ENCODE measurements at places on chromosomes 16 and 17.

DNA sequence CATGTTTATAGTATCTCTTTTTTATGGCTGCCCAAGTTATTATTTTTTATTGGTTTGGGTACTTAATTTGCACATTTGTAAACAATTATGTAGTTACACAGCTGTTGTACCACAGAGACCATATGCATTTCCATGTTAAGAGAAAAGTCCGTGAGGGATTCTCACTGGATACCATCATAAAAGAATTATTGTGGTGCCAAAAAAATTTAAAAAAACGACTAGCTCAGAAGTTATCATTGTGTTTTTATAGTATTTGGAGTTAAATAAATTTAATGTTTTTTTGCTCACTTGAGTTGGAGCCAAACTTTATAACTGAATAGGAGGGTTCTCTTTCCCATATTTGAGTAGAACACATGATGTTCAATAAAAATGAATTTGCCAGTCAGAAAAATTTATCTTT is 618.7 kb downstream of the WWOX start:
- DNase-seq, result no peak

- DNase-seq, result no peak
Observed at GRCh38 chr16:680625-680945, 375 bp downstream of the STUB1 start.

DNA sequence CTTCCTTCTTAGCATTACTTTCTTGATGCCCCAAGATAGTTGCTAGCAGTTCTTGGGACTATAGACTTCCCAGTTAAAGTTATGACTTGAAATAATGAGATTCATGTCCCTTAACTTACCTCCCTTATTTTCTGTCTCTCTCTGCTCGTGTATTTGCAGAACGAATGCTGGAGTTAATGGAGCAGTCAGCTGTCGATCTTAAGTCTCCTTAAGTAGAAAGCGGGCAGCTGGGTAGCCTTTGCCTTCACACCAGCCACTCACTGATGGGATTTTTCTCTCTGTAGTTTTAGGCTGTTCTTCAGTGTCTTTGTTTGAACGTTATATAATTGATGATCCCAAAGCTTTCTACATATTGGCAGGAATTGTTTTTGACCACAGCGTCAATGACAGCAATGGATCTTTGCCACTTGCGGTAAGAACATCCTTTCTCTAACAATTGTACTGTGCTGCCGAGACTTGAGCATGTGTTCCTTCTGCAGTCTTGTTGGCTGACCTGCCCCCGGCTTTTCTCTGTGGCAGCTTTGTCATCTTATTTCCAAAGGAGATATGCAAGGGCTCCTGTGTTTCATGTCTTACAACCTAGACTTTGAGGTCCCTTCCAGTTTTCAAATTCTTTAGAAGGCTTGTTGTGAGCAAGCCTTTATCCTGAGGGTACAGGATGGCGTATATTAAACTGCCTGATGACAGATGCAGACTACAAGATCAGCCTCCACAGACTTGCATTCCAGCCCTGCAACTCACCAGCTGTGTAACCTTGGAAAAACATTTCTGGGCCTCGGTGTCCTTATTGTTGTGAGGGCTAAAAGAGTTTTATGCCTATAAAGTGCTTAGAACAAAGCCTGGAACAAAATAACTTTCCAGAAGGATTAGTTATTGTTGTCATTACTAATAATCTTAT is 25.1 kb upstream of the ABCA3 start:
- DNase-seq, result no peak

DNA sequence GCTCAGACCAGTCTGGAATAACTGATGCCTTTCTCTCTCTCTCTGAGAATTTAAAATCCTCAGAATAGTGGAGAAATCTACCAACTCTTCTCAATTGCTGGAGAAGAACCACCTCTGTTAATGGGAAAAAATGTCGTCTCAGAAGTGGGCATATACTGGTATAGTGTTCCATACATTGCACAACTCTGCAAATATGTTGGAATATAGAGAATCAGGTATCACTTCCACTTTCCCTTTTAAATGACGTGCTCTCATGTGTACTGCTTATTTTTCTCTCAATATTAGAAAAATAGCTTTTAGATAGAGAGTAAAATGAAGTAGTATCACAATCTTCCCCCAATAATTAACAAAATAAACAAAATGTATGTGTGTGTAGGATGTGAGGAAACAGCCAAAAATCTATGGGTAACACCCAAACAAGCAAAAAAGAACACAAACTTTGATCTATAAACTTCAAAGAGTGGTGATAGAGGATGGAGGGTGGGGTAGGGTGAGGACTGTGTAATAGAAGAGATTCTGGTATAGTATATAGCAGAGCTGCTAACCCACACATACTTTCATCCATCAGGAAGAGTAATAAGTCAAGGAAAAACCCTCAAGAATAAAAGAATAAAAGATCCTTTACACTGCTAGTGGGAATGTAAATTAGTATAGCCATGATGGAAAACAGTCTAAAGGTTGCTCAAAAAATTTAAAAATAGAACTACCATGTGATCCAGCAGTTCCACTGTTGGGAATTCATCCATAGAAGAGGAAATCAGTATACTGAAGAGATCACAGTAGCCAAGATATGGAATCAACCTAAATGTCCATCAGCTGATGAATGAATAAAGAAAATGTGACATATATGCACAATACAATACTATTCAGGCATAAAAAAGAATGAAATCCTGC is 46.9 kb downstream of the NFATC3 start:
- DNase-seq, result no peak

DNA sequence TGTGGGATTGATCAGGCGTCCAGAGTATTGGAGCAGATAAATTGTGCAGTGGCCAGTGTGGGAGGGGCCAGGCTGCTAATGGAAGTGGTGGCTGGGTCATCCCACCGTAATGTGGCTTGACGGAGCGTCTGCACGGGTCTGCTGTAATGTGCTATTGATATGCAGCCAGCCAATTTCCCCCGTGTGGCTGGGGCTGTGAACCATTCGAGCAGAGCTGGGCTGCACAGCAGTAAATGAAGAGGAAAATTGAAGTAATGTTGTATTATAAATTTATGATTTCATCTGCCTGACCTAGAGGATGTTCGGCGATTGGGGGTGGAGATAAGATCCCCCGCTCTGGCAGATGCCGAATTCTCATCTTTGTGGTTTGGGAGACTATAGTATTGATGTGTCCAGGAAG is 121.5 kb downstream of the CCDC182 start:
- no peak for DNase-seq

- DNase-seq, result no peak
Observed at GRCh38 chr17:65595071-65595656, 33.7 kb upstream of the AXIN2 start.

- no peak for DNase-seq
Observed at GRCh38 chr17:69928611-69929010, 146.4 kb upstream of the KCNJ16 start.

DNA sequence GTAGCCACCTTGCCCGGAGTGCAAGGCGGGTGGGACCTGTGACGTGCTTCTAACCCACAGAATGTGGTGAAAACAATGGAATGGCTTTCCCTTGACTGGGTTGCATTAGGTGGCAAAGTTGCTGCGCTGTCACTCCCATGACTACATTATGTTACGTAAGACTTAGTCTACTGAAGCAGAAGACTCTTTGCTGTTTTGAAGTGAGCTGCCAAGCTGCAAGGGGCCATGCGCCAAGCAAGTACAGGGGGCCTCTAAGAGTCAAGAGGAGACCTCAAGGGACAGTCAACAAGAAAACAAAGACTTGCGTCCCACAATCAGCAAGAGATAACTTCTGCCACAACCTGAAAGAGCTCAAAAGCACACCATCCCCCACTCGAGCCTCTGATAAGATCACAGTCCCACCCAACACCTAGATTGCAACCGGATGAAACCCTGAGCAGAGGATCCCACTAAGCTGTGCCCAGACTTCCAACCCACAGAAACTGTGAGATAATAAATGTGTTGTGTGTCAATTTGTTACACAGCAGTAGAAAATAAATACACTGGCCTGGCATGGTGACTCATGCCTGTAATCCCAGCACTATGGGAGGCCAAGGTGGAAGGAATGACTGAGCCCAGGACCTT is 16.5 kb downstream of the ANKRD11 start:
- no peak for DNase-seq

- DNase-seq, result no peak
Observed at GRCh38 chr17:31404028-31404949, 12.8 kb downstream of the RAB11FIP4 start.

DNA sequence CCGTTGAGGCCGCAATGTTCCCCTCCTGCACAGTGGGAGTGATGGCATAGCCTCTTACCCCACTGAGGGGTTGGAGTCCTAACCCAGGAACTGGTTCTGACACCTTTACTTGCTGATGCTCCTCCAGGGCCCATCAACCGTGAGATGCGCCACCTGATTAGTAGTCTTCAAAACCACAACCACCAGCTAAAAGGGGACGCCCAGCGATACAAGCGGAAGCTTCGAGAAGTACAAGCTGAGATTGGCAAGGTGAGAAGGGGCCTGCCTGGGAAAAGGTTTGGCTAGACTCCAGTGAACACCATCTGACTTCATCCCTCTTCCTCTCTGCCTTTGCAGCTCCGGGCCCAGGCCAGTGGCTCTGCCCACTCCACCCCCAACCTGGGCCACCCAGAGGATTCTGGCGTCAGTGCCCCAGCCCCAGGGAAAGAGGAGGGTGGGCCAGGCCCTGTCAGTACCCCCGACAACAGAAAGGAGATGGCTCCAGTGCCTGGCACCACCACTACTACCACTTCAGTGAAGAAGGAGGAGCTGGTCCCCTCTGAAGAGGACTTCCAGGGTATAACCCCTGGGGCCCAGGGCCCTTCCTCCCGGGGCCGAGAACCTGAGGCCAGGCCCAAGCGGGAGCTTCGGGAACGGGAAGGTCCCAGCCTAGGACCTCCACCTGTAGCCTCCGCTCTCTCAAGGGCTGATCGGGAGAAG is 5.8 kb downstream of the RNF40 start:
- DNase-seq, result no peak

GRCh38 chr17:18381158-18381952 is 3.8 kb downstream of the EVPLL start:
- DNase-seq, result no peak

DNA sequence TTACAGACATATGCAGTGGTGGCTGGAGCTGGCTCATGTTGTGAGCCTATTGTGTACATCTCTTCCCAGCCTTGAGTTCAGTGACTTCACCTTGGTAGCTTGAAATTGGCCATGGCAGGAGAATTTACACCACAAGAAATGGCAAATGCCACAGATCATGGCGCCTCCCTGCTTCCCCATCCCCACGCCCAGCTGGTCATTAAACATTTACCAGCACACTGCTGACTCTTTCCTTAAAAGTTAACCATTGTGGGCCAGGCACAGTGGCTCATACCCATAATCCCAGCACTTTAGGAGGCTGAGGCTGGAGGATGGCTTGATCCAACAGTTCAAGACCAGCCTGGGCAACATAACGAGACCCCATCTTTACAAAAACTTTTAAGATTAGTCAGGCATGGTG is 22.6 kb upstream of the ITGB4 start:
- no peak for DNase-seq

Measured in neuronal stem cell (in vitro differentiated cells).